ENCODE measurements at places on chromosomes 3 and 15. TPM values are rescaled to one million over a fixed set of nuclear protein-coding genes. Genes with fewer than 3 reads are reported as not detected.
A peak's percentile ranks its signal among the peaks of the same experiment; 100 is the strongest.

DNA sequence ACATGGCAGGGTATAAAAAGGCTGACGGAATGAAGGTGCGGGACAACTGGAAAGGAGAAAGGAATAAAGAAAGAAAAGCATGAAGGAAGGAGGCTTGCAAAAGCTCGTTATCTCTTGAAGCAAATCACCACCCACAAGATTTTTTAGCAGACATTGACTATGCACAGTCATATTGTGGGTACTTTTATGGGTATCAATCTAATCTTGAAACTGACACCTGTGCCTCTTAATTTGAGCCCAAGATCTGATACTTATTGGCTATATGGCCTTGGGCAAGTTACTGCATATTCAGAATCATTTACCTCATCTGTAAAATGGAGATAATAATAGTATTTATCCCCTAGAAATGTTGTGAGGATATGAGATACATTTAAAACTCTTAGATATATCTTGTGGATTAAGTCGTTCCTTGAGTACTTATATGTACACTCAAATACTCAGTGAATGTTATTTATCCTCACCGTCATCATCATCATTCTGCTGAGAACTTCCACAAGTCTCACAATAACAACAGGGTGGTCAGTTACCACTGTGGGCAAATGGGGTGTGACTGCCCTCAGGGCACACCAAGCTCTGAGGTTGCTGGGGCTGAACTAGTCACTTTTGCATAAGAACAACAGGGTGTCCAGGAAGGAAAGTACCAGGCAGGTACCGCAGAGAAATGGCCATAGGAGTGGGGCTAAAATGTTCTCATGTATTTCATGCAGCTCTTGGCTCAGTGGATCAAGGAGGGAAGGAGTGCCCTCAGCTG is 266.1 kb downstream of the SLC9A9 start:
- DNase-seq, result no peak

DNA sequence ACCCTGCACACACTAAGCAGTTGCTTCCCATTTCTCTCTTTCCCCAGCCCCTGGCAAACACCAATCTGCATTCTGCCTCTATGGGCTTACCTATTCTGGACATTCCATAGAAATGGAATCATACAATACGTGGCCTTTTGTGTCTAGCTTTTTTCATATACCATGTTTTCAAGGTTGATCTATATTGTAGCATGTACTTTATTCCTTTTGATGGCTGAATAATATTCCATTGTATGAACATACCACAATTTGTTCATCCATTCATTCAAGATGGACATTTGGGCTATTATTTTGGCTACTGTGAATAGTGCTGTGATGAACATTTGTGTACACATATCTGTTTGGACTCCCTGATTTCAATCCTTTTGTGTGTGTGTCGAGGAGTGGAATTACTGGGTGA is 18.1 kb upstream of the ADAMTS9 start:
- DNase-seq, result no peak

DNA sequence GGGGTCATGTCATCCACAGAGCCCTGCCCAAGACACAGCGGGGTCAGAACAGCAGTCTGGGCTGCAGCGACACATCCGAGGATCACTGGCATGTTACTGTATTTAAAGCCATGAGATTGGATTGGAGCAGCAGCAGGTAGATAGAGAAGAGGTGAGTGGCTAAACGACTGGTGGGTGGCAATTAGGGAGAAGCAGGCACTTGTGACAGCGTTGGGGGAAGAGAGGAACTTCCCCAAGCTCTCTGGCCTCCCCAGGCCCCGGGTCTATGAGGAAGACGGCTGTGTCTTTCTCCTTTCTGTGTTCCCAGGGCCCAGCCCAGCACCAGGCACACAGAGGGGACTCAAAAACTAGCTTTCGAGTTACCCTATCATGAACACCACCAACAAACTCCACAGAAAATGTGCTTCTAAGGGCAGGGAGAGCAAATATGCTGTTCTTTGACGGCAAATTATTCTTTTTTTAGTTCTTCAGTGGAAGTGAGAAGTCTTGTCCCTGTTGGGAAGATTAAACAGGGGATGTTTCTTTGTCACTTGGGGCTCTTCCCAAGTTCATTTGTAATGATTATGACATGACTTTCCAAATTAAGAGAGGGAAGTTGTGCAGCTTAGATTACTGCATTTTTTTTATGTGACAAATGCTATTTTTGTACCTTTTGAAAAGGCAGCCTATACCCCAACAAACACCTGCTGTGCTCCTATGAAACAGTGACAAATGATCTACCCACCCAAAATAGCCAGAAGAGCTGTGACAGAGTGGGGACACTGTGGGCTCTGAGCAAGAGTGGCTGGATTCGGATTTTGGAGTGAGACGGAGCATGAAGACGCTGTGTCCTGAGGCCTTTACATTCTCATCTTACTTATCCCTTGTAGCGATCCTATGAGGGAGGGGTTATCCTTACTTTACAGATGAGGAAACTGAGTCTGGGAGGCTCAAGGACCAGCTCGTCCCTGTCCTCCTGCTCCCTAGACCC is 7.2 kb upstream of the SYNM start:
- DNase-seq, result no peak

DNA sequence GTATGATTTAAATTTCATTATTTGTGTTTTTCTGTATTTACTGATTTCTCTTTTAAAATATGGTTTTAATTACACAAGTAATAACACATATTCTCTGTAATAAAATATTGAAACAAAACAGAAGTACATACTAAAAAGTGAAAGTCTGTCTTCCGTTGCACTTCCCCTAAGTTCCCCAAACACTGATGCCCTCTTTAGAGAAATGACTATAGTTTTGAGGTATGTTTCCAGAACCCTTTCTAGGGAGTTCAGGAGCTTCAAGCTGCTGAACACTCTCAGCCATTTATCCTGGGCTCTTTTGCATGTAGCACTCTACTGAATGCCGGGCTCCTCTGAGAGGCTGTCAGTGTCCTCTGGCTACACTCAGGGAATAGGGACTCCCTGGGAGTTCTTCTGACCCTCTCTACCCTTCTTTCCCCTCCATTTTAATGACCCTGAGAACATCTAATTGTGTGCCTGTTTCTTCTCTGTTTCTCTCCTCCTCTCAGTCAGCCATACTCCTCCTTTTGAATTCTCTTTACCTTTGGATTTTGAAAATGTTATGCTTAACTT is 60.4 kb upstream of the KCNAB1 start:
- no peak for DNase-seq

DNA sequence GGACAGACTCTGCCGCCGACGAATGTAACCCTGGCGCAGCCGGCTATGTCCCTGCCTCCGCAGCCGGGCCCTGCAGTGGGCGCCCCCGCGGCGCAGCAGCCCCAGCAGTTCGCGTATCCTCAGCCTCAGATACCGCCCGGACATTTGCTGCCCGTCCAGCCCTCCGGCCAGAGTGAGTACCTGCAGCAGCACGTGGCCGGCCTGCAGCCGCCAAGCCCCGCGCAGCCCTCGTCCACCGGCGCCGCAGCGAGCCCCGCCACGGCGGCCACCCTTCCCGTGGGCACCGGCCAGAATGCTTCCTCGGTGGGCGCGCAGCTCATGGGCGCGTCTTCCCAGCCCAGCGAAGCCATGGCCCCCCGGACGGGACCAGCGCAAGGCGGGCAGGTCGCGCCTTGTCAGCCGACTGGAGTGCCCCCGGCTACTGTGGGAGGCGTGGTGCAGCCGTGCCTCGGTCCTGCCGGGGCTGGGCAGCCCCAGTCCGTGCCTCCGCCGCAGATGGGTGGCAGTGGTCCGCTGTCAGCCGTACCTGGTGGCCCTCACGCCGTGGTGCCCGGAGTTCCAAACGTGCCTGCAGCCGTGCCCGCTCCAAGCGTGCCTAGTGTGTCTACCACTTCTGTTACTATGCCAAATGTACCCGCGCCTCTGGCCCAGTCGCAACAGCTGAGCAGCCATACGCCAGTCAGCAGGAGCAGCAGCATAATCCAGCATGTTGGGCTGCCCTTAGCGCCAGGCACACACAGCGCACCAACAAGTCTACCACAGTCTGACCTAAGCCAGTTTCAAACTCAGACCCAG is 2.4 kb downstream of the TSC22D2 start:
- DNase-seq, result peak; percentile 3

ARMC8 gene
- 40.0 TPM for total RNA-seq

DNA sequence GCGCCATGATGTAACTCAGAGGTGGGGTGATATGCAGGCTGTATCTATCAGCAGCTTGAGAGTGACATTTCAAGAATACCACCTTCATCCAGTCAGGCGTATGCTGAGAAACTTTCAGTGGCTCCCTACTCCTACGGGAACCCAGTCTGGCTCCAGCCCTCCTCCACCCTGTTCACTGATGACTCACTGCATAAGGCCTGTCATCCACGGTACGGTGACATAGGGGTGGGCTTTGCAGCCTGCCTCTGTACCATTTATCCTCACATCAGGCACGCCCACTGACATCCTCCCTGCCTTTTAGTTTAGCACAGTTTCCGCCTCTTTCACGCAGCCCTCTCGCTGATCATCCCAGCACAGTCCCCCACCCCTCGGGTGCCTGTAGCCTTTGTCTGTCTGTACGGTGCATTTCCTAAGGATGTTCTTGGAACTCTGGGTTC is 11.7 kb downstream of the PXYLP1 start:
- DNase-seq, result no peak

DNA sequence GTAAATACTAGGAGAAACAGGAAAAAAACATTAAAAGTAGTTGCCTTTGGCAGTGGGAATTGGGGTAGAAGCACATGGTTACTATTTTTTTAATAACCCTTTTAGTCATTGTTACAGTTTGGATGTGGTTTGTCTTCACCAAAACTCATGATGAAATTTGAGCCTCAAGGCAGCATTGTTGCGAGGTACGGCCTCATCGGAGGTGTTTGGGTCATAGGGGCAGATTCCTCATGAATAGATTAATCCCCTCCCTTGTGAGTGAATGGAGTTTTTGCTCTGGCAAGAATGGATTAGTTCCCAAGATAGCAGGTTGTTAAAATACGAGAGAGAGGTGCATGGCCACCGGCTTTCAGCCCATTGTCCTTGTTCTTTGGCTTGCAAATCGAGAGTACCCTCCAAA is 92.6 kb downstream of the LEKR1 start:
- DNase-seq, result no peak

UTS2B gene
- 0.96 TPM for total RNA-seq

NIT2 gene
- 41.5 TPM for total RNA-seq

CSPG5 gene
- total RNA-seq, result 23.3 TPM

GRCh38 chr3:197545101-197545500 is 10.7 kb downstream of the BDH1 start:
- DNase-seq, result no peak

GRCh38 chr3:57764794-57765193 is 8.7 kb downstream of the SLMAP start:
- no peak for DNase-seq

DNA sequence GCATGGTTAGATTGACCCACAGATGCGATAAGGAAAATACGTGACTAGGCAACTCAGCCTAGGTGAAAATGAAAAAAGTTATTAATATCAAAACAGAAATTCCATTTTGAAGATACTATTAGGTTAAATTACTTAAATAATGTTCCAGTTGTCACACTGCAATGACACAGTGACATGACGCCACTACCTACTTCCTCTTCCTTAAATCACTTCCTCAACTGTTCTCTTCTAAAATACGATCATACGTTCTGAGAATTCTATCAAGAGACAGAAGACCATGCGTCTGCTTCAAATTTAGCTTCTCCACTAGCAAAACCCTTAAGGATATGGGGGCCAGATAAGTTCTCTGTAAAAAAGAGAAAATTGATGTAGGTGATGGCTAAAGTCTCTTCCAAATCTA is 18.2 kb downstream of the CMTM6 start:
- DNase-seq, result no peak

GRCh38 chr15:43270676-43271306 is 4.1 kb upstream of the TGM5 start:
- no peak for DNase-seq

TRIM42 gene
- not detected for total RNA-seq

COLQ gene
- total RNA-seq, result 2.8 TPM

DNA sequence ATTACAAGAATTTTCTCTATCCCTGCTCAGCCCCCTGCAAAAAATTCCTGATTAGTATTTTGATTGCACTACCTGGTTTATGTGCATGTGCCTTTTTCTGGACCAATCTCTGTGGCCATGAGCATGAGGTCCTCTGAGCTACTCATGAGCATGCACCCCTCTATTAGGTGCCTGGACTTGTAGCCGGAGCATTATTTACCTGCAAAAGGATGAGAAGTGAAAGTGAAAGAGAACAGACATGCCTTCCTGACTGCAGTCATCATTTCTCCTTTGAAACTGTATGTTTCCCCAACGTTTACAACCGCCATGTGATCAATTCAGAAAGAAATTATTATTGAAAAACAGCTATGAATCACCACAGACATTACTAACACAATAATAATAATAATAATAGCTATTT is 1008.8 kb downstream of the ROBO2 start:
- DNase-seq, result no peak

- DNase-seq, result no peak
Observed at GRCh38 chr3:82496890-82497560, 735.6 kb upstream of the GBE1 start.

- no peak for DNase-seq
Observed at GRCh38 chr3:179464323-179465092, 13.2 kb upstream of the GNB4 start.

GRCh38 chr15:55977231-55977630 is 16.2 kb downstream of the NEDD4 start:
- DNase-seq, result no peak

DNA sequence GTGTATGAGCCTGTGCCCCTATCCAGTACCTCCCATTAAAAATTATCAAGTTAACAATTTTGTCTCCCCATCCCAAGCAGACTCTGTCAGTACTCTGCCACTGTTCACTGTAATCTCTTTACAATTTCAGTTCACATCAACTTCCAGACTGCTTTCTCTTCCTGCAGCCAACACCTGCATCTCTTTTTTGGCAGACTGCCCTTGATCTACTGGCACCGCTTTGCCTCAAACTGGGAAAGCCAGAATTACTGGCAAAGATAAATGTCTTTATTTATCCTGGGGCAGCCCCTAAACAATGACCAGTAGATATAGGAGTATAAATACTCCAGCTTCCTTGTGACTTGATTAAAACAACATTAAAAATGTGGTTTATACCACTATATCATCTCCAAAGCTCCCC is 494.1 kb downstream of the ZNF385D start:
- DNase-seq, result no peak

- no peak for DNase-seq
Observed at GRCh38 chr3:156685198-156685597, 10.8 kb downstream of the TIPARP start.

DNA sequence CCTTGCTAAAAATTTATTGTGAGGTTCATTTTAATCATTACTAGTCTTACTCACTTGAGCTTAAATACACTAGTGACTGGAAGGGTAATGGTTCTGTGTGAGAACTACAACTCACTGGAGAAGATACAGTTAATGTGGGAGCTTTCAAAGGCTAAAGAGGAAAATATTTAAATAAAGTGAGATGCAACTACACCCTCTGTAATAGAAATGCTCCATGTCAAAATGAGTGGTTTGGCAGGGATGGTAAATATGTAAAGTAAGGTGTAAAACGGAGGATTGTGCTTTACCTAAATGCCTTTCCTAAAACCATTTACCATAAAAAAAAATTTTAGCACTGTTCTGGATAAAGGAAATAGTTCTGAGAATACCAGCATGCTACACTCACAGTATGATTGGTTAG is 15.3 kb downstream of the LRRC57 start:
- DNase-seq, result no peak

DNA sequence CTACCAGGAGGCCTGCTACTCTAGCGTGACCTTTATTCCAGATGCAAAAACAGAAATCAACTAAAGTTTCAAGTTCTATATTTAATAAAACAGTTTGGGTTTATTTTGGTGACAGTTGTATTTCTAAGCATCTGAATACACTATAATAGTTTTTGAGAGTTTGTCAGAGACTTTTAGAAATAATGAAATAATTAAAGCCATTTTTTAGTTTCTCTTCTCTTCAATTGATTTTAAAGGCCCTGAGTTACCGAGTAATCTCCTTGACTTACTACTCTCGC is 523.4 kb downstream of the CADM2 start:
- DNase-seq, result no peak

GRCh38 chr3:122535964-122536631 is 21.4 kb upstream of the KPNA1 start:
- DNase-seq, result no peak

All from neural crest cell (in vitro differentiated cells).